ENCODE measurements at places on chromosomes 2 and 18.

DNA sequence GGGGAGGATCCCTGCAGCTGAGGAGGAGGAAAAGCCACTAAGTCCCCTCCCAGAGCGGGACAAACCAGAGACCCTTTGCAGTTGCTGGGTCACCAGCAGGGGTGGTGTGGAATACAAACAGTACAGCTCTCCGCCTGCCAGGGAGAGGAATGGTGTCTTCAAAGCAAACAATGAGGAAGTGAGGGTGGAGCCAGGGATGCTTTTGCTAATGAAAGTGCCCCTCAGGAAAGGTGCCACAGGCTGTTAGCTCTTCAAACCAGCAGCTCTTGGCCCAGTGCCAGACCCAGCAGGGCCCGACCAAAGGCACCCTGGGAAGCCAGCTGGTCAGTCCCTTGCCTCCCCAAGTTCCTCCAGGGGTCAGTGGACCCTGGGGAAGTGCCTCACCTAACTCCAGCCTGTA is 102.8 kb downstream of the HIBCH start:
- DNase-seq, result peak; percentile 85

- DNase-seq, result no peak
These were observed 5.5 kb downstream of the CYRIA start for GRCh38 chr2:16660114-16660513.

- no peak for DNase-seq
These were observed 21.1 kb upstream of the PLEK start for GRCh38 chr2:68344031-68344430.

DNA sequence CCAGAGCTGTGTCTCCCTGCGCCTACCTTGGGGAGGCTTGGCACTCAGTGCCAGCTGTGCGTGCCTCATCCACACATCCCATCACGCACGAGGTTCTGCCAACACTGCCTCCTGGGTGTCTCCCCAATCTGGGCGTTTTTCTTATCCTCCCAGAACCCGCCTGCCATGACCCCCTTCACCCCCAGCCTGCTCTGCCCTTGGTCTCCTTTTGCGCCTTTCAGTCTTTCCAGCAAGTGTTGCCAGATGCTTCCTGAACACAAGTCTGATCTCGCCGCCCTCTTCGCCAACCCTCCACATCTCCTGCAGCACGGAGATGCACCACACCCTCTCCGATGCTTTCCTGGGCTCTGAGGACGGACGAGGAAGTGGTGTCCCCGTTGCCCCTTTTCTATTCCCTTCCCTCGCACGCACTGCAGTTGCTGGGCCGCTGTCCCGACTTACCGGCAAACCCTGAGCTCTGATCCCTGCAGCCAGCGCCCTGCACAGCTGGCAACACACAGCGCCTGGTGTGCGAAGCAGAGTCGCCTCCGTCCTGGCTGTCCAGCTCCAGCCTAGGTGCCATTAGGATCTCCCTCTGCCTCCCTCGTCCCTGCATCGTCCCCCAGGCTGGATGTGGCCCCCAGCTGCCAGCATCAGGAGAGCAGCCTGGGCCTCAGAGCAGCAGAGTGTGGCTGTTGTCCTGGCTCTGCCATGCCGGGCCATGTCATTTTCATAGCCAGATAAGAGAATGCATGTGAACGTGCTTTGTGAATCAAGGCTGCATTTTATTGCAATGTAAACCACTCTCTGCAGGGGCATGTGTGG is 22.6 kb upstream of the ALLC start:
- no peak for DNase-seq

- DNase-seq, result peak; percentile 54
These were observed at the start of gene DSG2 for GRCh38 chr18:31497836-31498573. Gene DSG2 (plus strand): TSS chr18:31498177. CDS start chr18:31498252, 75 bp downstream.

DNA sequence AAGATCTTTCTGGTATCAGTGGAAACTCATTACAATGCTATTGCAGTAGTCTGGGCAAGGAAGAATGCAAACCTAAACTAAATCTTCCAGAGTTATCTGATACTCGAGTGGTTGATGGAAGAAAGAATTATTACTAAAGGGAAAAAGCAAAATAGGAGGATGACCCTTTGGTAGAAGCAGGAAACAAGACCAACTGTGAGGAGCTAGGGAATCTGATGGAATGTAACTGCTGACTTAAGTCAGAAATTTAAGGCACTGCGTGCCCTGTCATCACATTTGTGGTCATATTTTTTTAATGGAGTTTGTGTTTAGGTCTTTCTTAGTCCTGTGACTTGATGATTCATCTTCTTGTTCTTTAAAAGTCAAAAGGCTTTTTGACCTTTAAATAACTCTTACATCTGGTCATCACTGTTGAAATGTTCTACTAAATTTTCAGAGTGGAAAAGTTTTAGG is 36.5 kb upstream of the ARMC9 start:
- no peak for DNase-seq

DNA sequence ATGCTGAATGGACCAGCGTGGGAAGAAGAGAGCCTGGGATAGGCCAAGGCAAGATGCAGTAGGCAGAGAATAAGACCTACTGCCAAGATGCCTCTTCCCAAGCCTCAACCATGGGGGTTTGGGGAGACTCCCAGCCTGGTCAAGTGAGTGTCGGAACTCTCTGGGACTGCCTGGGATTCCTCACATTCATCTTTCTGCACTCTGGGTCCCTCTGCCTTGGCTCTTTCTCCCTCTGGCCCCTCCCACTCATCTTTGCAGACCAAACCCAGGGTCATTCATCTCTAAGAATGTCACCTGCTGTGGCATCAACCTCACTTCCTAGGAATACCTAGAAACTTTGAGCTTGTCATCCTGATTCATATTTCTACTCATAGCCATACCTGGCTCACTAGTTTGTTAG is 211.3 kb upstream of the HNRNPA3 start:
- no peak for DNase-seq

DNA sequence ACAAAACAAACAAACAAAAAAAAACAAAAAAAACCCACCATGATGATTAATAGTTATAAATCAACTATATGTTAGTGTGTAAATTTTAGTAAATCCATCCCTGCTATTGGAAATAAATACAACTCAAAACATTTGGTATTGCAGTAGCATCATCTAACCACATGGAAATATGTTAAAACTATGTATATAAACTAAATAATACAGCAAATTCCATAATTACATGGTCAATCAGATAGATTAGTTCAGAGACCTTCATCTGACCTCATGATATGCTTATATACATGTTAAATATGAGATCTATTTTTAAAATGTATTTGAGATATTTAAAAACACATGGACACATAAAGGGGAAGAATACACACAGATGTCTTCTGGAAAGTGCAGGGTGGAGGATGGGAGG is 384.2 kb downstream of the TMX3 start:
- no peak for DNase-seq

GRCh38 chr2:102072741-102073140 is 69.8 kb upstream of the IL1R1 start:
- no peak for DNase-seq

Measured in NCI-H524 (cell line).